WTC11 (cell line): ENCODE measurements at places on chromosomes 3 and 15.

- no peak for DNase-seq
Observed at GRCh38 chr3:193902607-193903511, 233.1 kb upstream of the HES1 start.

- DNase-seq: no peak
Observed at GRCh38 chr3:126130081-126130855, 46.3 kb upstream of the SLC41A3 start.

GRCh38 chr3:127053026-127053425, 70.1 kb downstream of the PLXNA1 start:
- no peak for DNase-seq

- DNase-seq: peak; percentile 48
Observed at GRCh38 chr3:188792793-188793192, 379.0 kb upstream of the TPRG1 start.

DNA sequence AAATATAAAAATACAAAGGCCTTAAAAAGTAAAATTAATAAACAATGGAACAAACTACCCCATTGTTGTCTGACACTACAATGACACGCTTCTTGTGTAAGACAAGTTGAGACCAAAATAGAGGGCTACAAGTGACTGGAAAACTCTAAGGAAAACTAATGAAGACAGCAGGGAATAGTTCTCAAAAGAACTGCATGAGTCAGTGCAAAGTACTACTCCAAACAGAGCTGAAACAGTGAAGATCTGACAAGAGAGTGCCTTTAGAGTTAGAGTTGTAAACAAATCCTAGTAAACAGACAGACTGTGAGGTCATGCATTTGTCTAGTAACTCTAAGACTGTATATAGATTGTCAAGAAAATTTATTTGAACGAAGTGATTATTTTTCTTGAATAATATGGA, 233.9 kb downstream of the BBX start:
- DNase-seq: no peak
